Kidney capillary endothelial cell (primary cell): ENCODE measurements at places on chromosomes 12 and 14.

- no peak for DNase-seq
Measured at GRCh38 chr14:81263777-81264410, 43.1 kb upstream of the GTF2A1 start.

- peak; percentile 42 for DNase-seq
Measured at GRCh38 chr12:7144414-7145120, 14.4 kb downstream of the CLSTN3 start.

GRCh38 chr12:130497321-130497720 lies 159.6 kb downstream of the PIWIL1 start:
- DNase-seq, result no peak

DNA sequence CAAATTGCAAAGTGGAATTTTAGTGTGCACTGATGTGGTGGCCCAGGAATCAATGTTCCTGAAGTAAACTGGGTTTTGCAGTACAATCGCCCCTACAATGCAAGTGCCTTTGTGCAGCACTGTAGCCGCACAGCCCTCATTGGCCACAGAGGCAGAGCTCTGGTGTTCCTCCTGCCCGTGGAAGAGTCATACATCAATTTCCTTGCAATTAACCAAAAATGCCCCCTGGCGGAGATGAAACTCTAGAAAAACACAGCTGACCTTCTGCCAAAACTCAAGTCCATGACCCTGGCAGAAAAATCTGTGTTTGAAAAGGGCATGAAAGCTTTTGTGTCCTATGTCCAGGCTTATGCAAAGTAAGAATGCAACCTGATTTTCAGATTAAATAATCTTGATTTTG lies 117.9 kb upstream of the PRB2 start:
- DNase-seq, result no peak

DNA sequence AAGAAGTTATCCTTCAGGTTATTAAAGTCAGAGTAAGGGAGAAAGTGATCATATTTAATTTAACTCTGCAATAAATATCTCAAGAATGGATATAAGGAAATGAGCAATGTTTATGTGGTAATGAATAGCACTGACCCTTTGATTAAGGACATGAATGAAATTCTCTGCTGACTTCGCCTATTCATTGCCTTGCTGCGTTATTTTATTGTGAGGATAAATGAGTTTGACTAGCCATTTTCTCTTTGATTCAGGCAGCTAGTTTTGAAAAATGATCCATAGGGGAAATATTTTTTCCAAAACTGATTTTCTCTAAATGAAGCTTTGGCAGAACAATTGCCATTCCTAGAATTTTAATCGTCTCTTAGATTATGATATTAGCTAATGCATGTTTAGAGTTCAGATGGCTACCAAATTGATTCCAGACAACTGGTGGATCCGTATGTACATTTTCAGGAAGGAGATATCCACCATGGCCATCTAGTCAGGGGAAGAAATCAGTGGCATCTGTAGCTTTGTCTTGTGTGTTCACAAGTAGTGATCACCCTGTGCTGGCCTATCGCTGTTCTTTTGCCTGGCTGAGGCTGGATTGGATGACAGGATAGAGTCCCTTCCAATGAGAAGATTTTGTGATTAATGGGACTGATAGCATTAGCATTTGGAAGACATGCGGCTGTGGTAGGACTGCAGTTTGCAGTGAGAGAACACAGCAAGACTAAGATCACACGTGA lies 302.3 kb upstream of the RGS6 start:
- DNase-seq, result no peak

GRCh38 chr12:130043685-130044406 lies 118.4 kb upstream of the FZD10 start:
- no peak for DNase-seq

DNA sequence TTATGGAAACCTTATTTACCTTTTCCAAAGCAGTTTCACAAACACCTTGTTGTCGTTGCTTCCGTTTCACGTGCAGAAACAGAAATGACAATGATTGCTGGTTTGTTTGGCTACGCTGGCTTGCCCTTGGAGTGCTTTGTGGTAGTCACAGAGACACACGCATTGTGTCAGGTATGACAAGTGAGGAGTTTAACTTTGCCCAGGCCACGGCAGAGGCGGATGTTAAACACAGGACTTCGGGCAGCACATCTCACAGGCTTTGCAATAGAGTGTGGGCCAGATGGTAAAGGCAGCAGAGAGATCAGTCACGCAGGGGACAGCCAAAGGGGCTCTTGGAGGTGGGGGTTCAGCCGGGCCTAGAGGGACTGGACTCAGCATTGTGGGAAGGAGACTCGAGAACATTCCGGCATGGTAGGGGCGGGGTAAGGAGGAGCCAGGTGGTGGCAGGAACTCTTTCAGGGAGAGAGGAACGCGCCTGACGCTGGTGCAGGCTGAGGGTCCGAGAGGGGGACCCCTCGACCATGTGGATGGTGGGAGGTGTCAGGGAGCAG lies 59.8 kb upstream of the KCNA1 start:
- DNase-seq, result no peak

DNA sequence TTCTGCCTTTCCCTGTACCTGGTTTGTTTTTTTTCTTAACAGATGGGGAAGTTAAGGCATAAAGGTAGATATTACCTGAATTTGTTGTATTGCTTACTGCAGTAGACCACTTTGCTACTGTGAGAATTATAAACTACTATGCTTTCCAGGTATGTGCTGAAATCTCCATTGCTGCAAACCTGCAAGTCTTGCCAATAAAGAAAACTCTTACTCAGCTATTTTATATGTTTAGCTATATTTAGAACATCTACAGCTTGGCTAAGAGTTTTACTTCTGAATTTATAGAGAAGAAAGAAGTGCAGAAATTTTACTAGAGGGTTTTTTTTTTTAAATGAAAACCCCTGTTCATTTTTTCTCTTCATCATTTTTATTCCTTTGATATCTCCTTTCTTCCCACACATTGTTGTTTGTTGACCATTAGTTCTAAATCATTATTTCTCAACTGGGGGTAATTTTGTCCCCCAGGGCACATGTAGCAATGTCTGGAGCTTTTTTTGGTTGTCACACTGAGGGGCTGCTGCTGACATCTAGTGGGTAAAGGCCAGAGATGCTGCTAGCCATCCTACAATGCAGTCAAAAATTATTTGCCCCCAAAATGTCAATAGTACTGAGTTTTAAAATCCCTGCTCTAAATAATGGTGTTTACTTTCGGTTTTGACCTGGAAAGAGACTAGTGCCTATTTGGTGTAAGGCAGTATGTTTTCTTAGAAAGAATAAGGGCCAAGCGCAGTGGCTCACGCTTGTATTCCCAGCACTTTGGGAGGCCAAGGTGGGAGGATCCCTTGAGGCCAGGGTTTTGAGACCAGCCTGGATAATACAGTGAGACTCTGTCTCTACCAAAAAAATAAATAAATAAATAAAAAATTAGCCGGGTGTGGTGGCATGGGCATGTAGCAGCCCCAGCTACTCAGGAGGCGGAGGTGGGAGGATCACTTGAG lies 48.6 kb downstream of the PCNX1 start:
- peak; percentile 44 for DNase-seq

- DNase-seq, result no peak
Measured at GRCh38 chr12:48219631-48220030, 16.5 kb upstream of the OR10AD1 start.

- DNase-seq, result no peak
Measured at GRCh38 chr12:113445544-113446171, 23.5 kb downstream of the SDSL start.
